ENCODE measurements at places on chromosomes 6 and 20.

DNA sequence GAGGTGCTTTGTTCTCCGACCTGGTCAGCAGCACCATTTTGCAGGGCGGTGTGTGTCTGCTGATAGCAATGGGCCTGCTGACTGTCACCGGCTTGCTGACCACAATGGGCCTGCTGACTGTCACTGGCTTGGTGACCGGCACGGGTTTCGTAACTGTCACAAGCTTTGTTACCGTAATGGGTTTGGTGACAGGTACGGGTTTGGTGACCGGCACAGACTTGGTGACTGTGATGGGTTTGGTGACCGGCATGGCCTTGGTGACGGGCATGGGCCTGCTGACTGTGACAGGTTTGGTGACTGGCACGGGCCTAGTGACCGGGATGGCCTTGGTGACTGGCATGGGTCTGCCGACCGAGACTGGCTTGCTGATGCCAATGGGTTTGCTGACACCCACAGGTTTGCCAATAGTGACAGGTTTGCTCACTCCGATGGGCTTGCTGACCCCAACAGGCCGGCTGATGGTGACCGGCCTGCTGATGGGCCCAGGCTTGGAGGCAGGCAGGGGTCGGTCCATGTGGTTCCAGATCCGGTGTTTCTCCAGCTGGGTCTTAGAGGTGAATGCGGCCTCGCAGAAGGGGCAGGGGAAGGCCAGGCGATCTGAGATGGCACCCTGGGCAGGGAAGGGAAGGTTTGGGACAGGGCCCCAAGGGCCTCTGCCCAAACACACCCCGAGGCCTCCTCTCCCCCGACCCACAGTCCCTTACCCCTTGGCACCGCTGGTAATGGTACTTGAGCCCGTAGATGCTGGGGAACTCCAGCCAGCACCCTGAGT is 3.4 kb downstream of the ZNF512B start:
- DNase-seq, result no peak

DNA sequence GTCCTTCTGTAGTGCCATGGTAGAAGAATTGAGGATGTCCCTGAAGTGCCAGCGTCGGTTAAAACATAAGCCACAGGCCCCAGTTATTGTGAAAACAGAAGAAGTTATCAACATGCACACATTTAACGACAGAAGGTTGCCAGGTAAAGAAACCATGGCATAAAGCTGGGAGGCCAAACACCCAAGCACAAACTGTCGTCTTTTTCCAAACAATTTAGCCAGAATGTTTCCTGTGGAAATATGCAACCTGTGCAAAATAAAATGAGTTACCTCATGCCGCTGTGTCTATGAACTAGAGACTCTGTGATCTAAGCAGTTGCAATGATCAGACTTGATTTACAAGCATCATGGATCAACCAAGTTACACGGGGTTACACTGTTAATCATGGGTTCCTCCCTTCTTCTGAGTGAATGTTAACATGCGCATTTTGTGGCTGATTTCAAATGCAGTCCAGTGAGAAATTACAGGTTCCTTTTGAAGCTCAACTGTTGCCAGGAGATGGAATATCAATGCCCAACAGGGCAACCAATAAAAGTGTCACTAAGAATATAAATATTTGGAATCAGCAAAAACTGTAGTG is 674.9 kb downstream of the GRIK2 start:
- DNase-seq, result no peak

DNA sequence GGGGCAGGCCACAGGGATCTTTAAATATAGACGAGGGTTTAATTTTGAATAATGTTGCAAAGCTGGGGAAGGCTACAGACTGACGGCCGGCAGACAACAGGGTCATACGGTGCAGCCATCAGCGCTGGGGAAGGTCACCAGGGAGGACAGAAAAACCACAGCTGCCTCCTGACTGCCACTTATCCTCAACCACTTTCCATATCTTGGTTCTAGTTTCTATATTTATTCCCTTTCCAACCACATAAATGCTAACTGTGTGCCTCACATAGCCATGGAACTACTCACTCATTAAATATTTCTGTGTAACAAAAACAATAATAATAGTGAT is 85.7 kb upstream of the AGPAT4 start:
- DNase-seq, result no peak

GRCh38 chr6:1027109-1027794 is 284.6 kb upstream of the FOXQ1 start:
- DNase-seq, result no peak

Measured in activated CD4-positive, alpha-beta T cell treated with anti-CD3 and anti-CD28 coated beads, Interleukin-2, amount 50 U/mL, for 16 hours (primary cell).